ENCODE measurements at places on chromosomes 3 and 15. TPM values are rescaled to one million over a fixed set of nuclear protein-coding genes. Genes with fewer than 3 reads are reported as not detected.

DNA sequence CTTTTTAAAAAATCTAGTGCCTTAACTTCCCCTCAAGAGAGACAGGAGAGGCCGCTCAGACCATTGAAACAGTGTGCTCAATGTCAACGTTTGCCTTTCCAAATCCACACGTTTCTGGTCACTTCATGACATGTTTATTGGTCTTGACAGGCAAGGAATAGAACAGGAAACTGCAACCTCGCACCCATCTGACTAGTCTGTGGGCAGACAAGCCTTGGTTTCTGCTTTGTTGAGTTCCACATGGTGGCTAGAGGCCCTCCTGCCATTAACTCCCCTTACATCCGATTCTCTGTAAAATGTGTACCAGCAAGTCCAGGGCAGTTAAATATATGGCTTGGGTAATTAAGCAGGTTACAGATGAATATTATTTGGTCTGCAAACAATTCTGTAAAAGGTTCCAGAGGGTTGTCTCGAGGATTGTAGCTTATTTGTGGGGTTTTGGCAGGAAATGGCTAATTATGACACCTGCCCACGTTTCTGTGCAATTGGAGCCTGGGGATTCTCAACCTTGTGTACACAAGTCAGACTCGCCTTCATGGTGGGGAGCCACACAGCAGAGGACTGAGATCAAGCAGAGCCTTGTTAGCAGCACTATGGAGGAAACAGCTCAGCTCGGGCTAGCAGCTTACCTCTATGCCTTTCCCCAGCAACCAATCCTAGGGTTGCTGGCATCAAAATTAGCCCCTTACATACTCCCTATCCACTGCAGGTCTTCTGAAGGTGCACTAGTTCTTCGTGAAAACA is 317.5 kb upstream of the IGF1R start:
- H3K36me3 ChIP-seq, result no peaks in the 10 kb centered on the region
- DNase-seq, result no peak
- H3K4me3 ChIP-seq, result no peak overlapping the region
- no peaks in the 10 kb centered on the region for H3K4me1 ChIP-seq
- H3K27ac ChIP-seq, result no peak overlapping the region
- no peaks in the 10 kb centered on the region for H3K27me3 ChIP-seq

GRCh38 chr3:77026904-77027634 is 12.8 kb upstream of the ROBO2 start:
- no peaks in the 10 kb centered on the region for H3K27me3 ChIP-seq
- H3K36me3 ChIP-seq, result no peaks in the 10 kb centered on the region
- H3K4me3 ChIP-seq, result no peak overlapping the region
- H3K27ac ChIP-seq, result no peak overlapping the region

DNA sequence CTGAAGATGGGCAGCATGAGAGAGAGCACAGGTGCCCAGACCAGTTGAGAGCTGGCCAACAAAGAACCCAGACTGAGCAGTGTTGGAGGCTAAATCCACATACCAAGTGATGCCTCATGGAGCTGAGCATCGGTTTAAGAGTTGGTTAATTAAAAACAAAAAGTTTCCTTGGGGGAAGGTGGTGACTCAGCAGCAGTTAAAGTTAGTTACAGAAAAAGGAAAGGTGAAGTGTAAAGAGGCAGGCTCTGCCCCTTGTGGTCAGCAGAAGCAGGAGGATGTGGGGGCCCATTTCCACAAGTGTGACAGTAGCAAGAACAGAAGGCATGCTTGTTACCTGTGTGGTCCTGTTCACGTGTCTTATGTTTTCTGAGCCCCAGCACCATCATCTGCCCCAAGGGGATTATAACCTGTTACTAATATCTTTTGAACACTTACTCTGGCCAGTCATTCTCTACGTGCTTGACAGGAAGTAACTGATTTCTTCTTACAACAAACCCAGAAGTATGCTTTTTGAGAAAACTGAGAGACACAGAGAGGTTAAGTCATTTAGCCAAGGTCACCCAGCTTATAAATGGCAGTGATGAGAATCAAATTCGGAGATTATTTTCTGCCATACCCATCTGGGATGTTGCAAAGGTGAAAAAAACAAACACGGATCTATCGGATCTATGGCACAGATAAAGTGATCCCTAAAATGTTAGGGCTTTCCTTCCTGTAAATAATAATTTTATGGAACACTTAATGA is 91.0 kb downstream of the EPHB1 start:
- no peaks in the 10 kb centered on the region for H3K36me3 ChIP-seq
- no peak for DNase-seq
- no peaks in the 10 kb centered on the region for H3K27me3 ChIP-seq
- H3K4me1 ChIP-seq, result no peaks in the 10 kb centered on the region
- H3K27ac ChIP-seq, result no peak overlapping the region

- no peak overlapping the region for H3K4me3 ChIP-seq
- no peaks in the 10 kb centered on the region for H3K4me1 ChIP-seq
- H3K36me3 ChIP-seq, result no peaks in the 10 kb centered on the region
- no peaks in the 10 kb centered on the region for H3K27me3 ChIP-seq
- no peak overlapping the region for H3K27ac ChIP-seq
- no peak for DNase-seq
Measured at GRCh38 chr3:7695049-7695448, 806.6 kb upstream of the LMCD1 start.

GRCh38 chr3:53278667-53279066 is 22.8 kb upstream of the TKT start:
- no peaks in the 10 kb centered on the region for H3K36me3 ChIP-seq
- no peak for DNase-seq
- H3K4me1 ChIP-seq, result no peaks in the 10 kb centered on the region
- H3K4me3 ChIP-seq, result no peak overlapping the region
- H3K27me3 ChIP-seq, result no peaks in the 10 kb centered on the region
- no peak overlapping the region for H3K27ac ChIP-seq

DNA sequence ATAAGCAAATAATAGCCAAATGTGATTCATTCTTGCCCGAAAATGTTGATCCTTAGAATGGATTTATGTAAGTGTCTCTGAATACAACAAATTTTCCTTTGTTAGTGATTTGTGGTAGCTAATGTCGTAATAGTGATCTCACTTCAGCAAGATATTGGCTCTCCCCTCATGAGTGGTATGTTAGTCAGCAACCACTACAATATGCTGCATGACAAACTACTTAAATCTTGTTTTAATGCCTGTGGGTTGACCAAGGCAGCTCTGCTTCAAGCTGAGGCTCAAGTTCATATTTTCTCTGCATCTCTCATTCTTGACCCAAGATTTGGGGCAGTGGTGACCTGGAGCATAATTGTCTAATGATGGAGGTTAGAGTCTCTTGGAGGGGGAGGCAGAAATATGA is 49.8 kb upstream of the GALNT15 start:
- H3K27me3 ChIP-seq, result no peaks in the 10 kb centered on the region
- no peak for DNase-seq
- peaks cover under 1% of the 10 kb centered on the region for H3K4me1 ChIP-seq
- no peak overlapping the region for H3K4me3 ChIP-seq

DNA sequence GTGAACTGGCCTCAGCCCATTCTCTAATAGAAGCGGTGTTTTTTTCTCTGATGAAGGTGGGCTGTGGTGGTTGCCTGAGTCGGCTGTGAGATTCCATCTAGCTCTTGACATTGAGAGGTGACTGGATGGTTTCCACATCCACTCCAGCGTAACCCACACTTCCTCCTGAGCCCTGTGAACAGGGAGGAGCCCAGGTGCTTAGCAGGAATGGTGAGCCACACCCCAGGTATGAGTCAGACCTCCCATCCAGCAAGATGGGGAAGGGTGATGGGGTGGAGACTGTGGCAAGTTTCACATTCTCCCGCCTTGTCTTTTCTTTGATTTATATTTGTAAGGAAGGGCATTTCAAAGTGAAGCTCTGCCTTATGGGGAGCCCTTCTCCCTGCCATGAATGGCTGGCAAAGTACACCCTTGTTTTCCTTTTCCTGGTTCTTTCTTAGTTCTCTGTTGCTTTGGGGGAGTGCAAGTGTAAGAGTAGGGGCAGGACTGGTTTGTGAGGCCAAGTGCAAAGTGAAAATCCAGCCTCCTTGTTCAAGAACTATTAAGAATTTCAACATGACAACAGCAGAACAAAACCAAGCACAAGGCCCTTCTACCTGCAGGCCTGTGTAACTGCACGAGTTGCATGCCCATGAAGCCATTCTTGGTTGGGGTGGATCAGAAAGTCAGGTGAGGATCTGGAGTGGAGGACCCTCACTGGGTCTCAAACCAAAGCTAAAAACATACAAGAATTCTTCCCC is 4.6 kb upstream of the TPRG1 start:
- H3K27me3 ChIP-seq, result no peaks in the 10 kb centered on the region
- no peak for DNase-seq
- H3K4me3 ChIP-seq, result no peak overlapping the region
- H3K27ac ChIP-seq, result no peak overlapping the region
- no peaks in the 10 kb centered on the region for H3K36me3 ChIP-seq

- H3K36me3 ChIP-seq, result no peaks in the 10 kb centered on the region
- peaks cover 4% of the 10 kb centered on the region for H3K4me1 ChIP-seq
- no peak overlapping the region for H3K4me3 ChIP-seq
- DNase-seq, result peak; percentile 36
- H3K27ac ChIP-seq, result no peak overlapping the region
Measured at GRCh38 chr3:52524752-52525679, 8.6 kb downstream of the NT5DC2 start.

DNA sequence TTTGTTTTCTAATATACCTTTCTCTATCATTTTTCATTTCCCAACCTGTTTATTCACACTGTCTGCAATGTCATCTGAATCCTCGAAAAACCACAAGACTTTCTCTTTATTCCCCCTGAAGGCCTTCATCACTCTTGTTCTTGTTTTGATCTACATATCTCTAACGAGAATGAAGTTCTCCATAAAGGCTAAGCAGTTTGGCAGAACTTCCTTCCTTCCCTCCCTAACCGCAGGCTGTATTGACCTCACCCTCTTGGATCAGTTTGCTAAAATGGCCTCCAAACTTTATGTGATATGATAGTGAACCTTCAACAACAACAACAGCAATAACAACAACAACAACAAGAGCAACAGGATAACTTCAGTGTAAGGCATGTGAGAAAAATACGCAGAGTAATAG is 392.8 kb downstream of the TIGIT start:
- no peaks in the 10 kb centered on the region for H3K27me3 ChIP-seq
- no peaks in the 10 kb centered on the region for H3K36me3 ChIP-seq
- H3K4me1 ChIP-seq, result no peaks in the 10 kb centered on the region
- no peak overlapping the region for H3K27ac ChIP-seq
- DNase-seq, result no peak

DNA sequence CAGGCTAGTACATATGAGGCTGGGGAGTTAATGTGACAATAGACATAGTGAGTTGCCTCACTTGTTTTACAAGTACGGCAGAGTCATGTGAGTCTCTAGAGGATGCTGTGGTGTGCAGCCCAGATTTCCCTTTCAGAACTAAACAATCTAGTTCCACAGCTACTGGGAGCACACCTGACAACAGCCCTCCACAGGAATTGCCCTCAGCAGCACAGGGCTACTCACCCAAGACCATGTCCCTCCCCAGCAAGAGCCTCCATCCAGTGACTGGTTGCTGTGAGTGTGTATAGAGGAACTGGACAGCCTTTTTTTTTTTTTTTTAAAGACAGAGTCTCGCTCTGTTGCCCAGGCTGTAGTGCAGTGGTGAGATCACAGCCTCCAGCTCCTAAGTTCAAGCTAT is 40.2 kb upstream of the UBE2E2 start:
- H3K4me1 ChIP-seq, result no peaks in the 10 kb centered on the region
- DNase-seq, result no peak
- no peak overlapping the region for H3K27ac ChIP-seq
- no peaks in the 10 kb centered on the region for H3K36me3 ChIP-seq

- no peak for DNase-seq
- no peaks in the 10 kb centered on the region for H3K27me3 ChIP-seq
- no peak overlapping the region for H3K4me3 ChIP-seq
- no peaks in the 10 kb centered on the region for H3K36me3 ChIP-seq
- no peak overlapping the region for H3K27ac ChIP-seq
Measured at GRCh38 chr3:112097378-112097777, 11.2 kb downstream of the C3orf52 start.

DNA sequence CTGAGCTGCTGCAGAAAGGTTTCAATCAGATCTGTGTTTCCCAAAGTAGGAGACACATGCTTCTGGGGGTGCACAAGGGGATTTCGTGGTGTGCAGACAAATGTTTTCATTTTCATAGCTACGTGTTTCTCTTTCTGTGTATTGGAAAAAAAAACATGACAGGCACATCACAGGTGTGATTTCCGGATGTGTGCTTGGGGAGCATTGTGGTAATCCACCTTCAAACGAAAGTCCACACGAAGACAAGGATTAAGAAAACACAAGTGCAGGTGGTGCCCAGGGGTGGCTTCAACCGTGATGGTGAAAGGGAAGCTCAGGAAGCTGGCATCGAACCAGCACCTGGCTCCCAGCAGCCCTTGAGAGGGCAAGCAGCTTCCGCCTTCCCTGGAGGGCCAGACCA is 164.6 kb upstream of the LINGO1 start:
- no peaks in the 10 kb centered on the region for H3K36me3 ChIP-seq
- H3K27me3 ChIP-seq, result no peaks in the 10 kb centered on the region
- no peak for DNase-seq
- H3K4me1 ChIP-seq, result no peaks in the 10 kb centered on the region
- H3K4me3 ChIP-seq, result no peak overlapping the region

DNA sequence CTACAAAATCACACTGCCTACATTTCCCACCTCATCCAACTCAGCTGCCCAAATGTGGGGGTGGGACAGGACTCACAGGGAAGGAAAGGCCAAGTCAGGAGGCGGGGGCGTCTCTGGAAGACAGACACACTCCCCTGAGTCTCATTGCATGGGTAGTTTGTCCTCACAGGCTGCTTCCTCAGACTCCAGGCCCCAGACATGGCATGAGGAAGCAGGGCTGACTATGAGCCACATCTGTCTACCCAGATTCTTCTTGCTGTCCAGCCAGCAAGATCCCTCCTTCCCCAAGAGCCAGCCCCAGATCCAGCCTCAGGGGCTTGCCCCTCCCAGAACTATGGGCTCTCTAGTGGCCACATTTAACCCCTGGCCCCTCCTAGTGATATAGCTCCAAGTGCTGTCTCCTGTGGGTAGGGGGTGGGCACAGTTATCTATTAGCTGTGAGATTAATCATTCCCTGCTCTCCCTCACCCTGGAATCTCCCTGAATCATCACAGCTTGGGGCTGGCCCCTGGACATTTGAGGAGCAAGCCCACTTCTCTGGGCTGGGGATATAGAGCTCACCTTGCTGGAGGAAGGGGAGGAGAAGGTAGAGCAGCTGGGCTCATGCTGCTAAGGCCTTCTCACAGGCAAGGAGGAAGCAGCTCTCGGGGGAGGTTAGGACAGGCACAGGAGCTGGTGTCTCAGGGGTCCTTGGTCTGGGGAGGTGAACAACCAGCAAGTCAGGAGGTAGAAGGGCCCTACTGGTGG is 2.1 kb upstream of the CCDC33 start:
- no peaks in the 10 kb centered on the region for H3K36me3 ChIP-seq
- H3K4me1 ChIP-seq, result no peaks in the 10 kb centered on the region
- H3K4me3 ChIP-seq, result no peak overlapping the region
- no peak overlapping the region for H3K27ac ChIP-seq
- DNase-seq, result no peak
- H3K27me3 ChIP-seq, result no peaks in the 10 kb centered on the region

CORO2B gene
- 12.4 TPM for polyA plus RNA-seq

AHSG gene
- polyA plus RNA-seq, result not detected

CLDN11 gene
- polyA plus RNA-seq, result 125 TPM

SPTBN5 gene
- polyA plus RNA-seq, result 0.28 TPM

RBP2 gene
- not detected for polyA plus RNA-seq

IDH2 gene
- 21.3 TPM for polyA plus RNA-seq

THPO gene
- 1.5 TPM for polyA plus RNA-seq

MRAS gene
- 76.2 TPM for polyA plus RNA-seq

ZBBX gene
- polyA plus RNA-seq, result not detected
